ENCODE measurements at places on chromosomes 11 and 22.

GRCh38 chr22:37148031-37148651 lies 1.6 kb downstream of the IL2RB start:
- DNase-seq, result peak; percentile 39

GRCh38 chr11:126871792-126872191 lies 128.8 kb downstream of the KIRREL3 start:
- no peak for DNase-seq

DNA sequence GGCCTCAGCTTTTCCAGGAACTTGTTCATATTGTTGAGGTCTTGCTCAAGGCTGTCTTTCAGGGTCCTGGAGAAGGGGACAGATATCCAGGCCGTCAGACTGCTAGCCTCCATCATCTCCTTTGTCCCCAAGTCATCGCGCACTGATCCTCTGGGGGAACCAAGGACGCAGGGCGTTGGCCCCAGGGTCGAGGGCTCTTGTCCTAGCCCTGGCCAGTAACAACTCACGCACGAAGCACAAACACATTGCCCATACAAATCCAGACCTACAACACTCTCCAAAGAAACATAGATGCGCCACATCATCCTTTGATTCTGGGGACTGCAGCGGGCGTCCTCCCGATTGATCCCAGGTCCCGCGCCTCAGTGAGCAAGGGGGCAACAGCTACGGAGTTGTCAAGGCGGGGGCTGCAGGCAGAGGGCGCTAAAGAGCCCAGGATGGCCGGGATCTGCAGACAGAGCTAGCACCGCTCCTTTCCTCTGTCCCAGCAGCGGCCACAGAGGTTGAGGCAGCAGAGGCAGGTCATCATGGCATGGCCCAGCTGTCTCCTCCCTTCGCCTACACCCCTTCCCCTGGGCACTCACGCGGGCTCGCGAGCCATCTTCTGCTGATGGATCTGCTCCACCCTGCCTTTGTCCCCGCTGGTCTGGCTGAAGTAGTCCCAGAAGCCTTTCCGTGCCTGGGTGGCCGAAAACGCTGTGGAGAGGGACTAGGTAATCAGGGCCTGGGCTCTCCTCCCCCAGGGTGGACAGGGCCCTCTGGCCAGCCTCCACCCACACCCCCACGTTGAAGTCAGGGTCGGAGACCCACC lies 472 bp downstream of the APOA5 start:
- peak; percentile 87 for DNase-seq

DNA sequence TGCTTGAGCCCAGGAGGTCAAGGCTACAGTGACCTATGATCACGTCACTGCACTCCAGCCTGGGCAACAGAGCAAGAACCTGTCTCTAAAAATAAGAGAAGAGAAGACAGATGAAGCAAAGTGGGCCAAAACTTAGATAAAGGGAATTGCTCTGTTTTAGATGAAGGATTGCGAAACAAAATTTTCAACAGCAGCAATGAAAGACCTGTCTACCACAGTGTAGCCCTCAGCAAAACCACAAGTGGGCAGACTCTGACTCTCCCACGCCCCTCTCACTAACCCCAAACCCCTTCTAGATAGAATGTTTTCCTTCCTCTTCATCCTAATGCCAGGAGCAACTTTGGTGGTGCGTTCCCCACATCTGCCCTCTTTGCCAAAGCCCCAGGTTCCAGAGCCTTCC lies 105.6 kb upstream of the ALDH3B2 start:
- no peak for DNase-seq

GRCh38 chr22:48188231-48188721 lies 1425.8 kb downstream of the TBC1D22A start:
- DNase-seq, result no peak

DNA sequence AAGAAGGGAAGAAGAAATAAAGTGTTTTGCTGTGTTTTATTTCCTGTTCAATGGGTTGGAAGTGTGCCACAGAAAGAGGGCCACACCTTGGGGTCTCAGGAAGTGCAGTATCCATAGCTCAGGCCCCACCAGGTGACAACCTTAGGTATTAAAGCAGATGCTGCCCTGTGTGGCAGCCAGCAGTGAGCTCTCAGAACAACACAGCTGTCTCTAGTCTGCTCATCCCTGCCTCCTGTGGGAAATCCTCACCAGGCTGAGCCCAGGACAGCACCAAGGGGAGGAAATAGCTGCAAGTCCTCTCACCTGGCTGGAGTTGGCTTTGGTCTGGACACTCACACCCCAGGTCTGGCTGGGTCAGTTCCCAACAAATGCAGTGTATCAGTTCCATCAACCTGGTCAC lies 25.1 kb downstream of the ARL14EP start:
- no peak for DNase-seq
